LHCN-M2 (cell line): ENCODE measurements at places on chromosomes 5 and 9. TPM values are rescaled to one million over a fixed set of nuclear protein-coding genes. Genes with fewer than 3 reads are reported as not detected.

SPATA31D4 gene
- total RNA-seq = not detected in 2 replicates

HDAC3 gene
- 58.8 and 65.2 TPM in 2 replicates for total RNA-seq

TRIP13 gene
- 64.7 and 65.9 TPM in 2 replicates for total RNA-seq

ADAMTS12 gene
- 8.2 and 11.6 TPM in 2 replicates for total RNA-seq

SLC36A2 gene
- not detected in 2 replicates for total RNA-seq

UGT3A1 gene
- total RNA-seq = not detected in 2 replicates
